ENCODE measurements at places on chromosomes 2 and 18.

DNA sequence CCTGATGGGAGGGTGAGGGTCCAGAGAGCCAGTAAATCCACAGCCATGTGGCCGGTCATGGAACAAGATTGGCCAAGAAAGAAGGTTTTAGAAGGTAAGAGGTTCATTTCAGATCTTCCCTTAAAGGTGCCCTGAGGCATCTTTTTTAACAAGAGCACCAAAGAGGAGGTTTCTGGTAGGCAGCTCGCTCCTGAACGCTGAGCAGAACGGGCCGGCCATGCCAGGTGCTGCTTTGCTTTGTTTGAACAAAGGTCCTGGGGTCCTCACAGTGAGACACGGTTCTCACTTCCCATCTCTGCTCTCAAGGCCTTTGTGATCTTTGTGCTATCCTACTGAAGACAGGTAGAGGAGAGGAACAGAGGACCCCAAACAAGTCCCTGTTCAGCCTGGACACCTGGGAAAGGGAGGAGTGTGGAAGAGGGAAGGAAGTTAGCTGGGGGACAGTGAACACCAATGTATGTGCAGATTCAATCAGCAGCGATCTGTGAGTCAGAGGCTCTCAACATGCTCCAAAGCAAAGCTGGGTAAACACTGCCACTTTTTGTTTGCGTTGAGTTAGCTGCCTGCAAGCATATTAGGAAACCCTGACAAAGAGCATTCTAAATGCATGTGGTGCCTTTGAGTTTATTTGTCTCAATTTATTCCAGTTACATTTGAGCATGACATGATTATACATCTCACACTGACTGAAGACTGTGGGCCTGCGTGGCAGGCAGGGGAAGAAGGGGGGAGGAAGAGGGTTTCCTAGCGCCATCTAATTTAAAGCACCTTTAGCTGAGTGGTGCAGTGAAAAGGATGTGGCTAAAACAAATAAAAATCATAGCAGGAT lies 102.4 kb downstream of the ASB1 start:
- no peak for DNase-seq

DNA sequence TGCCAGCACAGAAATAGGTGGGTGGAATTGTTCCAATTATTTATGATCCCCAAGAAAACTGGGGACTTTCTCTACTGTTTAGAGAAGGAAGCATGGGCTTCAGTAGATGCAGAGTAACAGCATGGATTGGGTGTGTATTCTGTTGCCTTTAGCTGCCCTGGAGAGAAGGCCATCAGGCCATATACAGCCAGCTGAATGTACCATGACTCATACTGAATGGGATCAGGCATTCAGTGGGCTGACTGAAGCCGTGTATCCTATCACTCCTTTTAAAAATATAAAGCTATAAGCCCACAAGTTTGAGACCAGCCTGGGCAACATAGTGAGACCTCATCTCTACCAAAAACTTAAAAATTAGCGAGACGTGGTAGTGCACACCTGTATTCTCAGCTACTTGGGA lies 16.7 kb upstream of the PLEKHM3 start:
- DNase-seq: no peak

DNA sequence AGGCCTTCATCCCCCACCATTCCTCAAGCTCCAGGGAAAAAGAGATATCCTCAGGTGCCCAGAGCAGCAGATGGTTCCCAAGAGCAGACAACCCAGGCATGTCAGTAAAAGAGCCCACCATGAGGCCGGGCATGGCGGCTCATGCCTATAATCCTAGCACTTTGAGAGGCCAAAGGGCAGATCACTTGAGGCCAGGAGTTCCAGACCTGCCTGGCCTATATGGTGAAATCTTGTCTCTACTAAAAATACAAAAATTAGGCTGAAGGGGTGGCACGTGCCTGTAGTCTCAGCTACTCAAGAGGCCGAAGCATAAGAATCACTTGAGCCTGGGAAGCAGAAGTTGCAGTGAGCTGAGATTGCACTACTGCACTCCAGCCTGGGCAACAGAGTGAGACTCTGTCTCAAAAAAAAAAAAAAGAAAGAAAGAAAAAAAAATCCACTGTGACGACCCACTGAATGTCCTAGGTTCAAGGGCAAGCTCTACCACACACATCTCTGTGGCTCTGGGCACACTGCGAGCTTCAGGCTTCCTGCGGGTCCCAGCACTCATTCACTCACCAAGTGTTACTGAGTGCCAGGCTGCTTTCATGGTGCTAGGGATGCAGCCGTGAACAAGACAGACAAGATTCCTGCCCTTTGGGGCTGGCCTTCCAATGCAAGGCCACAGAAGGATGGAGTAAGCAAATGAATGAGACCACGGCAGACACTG lies 6.5 kb upstream of the DUSP2 start:
- no peak for DNase-seq

DNA sequence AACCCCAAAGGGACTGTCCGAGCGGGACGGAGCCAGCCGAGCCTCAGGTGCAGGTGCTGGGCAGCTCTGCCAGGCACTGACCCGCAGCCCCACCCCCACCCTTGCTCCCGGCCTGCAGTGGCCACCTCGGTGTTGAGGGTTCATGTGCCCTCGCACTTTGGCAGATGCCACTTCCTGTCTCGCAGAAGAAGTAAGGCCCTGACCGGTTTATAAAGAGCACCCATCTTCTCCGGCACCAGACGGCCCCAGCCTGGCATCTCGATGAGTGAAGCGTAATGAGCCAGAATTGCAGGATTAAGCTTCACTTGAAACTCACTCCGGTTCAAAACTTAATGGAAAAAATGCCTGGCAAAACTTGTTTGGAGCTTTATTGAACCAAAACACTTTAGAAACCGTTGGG lies 10.9 kb upstream of the NFATC1 start:
- no peak for DNase-seq

- DNase-seq: no peak
Measured at GRCh38 chr2:103008586-103008985, 246.8 kb downstream of the TMEM182 start.

DNA sequence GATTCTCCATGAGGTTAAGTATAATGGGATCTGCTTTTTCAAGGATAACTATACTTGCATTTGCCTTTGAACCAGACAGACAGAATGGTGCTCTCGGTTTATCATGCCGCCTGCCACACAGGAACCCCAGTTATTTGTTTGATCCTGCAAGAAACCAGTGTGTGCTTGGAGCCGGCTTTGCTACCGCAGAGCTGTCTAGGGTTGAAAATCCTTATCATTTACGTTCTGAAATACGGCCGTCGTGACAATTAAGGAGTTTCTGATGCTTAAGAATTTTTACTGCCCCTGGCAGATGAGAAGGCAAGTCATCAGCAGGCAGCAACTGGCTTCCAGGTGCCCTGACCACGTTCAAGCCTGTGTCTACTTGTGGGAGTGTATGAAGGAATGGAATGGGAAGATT lies 112.0 kb downstream of the GBX2 start:
- no peak for DNase-seq

- DNase-seq: no peak
Measured at GRCh38 chr2:38269421-38269820, 107.7 kb downstream of the ATL2 start.

GRCh38 chr2:15748736-15749323 lies 157.2 kb downstream of the DDX1 start:
- no peak for DNase-seq

GRCh38 chr2:120240901-120241429 lies 11.7 kb upstream of the RALB start:
- DNase-seq: no peak

DNA sequence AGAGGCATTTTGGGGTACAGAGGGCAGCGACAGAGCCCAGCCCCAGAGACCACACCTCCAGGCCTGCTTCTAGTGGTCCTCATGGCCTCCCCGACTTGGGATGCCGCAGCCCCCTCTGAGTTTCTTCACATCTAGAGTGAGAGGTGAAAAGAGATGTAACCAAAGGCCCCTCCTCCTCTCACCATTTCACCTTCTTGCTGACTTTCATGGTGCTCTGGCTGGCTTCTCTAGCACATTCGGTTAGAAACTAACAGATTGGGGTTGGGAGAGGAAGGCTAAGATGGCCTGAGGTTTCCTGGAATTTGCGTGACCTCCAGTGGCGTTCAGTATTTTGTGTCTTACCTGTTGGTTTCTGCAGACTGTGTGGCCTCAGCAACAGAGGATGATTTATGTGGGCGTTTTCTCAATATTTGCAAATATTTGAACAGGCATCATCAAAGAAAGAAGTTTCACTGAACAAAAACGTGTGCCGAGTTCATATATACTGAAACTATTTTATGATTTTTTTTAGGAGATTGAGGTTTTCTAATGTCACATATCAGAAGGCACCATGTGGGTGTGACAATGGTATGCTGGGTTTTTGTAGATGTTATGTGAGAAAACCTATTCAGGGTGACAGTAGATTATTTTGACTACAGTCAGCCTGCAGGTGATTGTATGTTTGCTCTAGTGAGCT lies 69.9 kb upstream of the BCL2L11 start:
- DNase-seq: peak; percentile 46

DNA sequence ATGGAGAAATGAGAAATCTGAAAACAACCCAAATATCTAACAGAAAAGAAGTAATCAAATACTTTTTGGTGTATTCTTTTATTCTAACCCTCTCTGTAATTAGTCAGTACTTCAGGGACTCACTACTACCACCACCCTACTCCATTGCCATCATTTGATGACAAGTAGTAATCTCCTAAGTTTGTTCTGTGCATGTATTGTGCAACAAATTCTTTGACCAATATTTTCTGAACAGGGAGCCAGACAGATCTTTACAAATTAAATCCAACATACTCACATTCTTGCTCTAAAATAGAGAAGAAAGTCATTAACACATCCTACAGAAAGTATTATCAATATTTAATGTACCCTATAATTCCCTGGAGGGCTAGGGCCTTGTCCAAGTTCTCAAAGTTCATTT lies 1416.4 kb downstream of the DSC3 start:
- DNase-seq: no peak

GRCh38 chr2:44682459-44682858 lies 259.0 kb upstream of the SIX3 start:
- DNase-seq: no peak

DNA sequence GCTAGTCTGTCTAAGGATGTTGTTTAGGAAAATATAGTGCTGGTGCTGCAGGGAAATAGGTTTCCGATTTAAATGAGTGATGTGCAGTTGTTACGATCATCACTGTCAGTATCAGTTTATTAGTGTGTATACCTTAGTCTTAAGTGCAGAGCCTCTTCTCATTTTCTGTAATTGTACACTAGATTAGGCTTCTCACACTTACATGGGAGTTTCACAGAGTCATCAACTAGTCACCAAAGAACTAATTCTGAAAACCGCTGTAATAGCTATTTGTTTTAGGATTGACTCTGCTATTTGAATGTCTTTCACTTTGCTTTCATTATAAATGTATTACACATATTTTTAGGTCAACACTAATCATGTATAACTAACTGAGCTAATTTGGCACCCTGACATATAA lies 99.8 kb upstream of the ZEB2 start:
- DNase-seq: no peak

DNA sequence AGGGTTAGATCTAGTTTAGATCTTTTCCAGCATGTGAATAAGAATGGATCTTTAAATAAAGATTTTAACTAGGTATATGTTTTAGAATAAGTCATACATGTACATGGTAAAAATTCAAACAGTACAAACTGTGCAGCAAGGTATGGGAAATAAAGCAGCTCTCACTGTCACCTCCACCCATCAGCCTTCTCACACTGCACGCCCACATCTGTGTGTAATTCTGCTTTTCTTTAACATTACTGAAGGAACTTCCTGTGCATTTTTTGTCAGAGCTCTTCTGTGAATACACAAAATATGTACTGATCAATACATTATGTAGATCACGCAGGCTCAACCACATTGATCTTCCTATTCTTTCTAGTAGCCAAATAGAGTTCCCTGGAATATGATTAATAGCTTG lies 3.4 kb downstream of the CASP8 start:
- DNase-seq: no peak

- no peak for DNase-seq
Measured at GRCh38 chr18:57956491-57956890, 87.5 kb upstream of the NEDD4L start.

GRCh38 chr2:197786010-197786877 lies 1.1 kb upstream of the BOLL start:
- DNase-seq: no peak

- no peak for DNase-seq
Measured at GRCh38 chr2:101064868-101065549, 62.9 kb downstream of the RPL31 start.

GRCh38 chr2:206856513-206856912 lies 82.8 kb upstream of the CPO start:
- no peak for DNase-seq

- DNase-seq: no peak
Measured at GRCh38 chr2:234172066-234172465, 121.6 kb downstream of the SPP2 start.

DNA sequence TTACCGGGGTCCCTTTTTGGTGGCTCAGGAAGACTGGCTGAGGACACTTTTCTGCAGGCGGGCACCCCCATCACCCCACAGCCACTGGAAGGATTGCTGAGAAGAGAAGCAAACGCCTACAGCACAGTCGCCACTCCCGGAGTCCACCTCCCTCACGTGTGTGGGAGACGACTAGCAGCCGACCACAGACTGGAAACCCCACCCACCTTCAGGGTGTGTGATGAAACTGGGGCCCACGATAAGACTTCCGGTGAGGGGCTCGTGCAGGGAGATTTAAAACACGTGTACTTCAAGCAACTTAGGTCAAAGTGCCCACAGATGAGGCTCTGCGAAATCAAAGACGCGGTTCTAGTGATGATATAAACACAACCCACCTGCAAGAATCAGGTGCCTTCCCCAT lies 26.3 kb downstream of the MBP start:
- DNase-seq: no peak

- DNase-seq: no peak
Measured at GRCh38 chr18:29540548-29540947, 1363.6 kb upstream of the CDH2 start.

GRCh38 chr2:160194351-160194750 lies 5.7 kb downstream of the ITGB6 start:
- DNase-seq: no peak

GRCh38 chr2:216478151-216478550 lies 20.5 kb upstream of the RPL37A start:
- DNase-seq: no peak

DNA sequence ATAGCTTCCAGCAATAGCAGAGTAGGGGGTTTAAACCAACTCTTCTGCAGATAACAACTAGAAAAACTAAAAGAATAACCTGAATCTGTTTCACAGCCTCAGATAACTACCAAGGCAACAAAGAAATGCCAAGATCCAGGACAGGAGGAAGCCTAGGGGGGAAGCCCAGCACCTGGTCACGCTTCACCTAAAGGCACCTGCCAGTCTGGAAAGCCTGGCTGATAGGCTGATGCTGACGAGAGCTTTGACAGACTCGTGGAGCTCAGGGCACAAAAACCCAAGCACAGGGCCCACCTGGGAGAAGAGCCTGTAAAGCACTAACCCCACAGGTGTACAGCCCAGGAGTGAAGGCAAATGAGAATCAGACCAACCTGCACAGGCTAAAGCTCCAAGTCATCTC lies 22.6 kb downstream of the EIPR1 start:
- DNase-seq: no peak

DNA sequence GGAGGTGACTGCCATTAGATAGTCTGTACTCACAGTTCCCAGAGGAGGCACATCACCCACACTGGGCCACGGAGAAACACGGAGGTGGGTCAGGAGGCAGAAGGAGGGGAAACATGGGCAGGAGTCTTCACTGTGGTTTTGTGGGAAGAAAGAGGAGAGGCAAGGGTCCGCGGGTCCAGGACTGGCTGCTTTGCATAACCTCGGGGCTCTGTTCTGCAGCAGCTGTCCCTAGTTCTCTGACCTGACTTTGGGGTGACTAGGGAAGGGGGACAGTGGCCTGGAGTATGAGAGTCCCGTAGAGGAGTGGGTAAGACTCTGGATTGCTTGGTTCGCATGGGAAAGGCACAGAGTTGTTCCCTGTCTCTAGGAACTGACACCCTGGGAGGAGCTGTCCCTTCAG lies 238.3 kb upstream of the RAB6C start:
- no peak for DNase-seq

- DNase-seq: no peak
Measured at GRCh38 chr2:127580167-127581049, 44.9 kb downstream of the MYO7B start.

Data from GM12878 (cell line).